ENCODE measurements at places on chromosomes 4 and X.

GRCh38 chrX:14546190-14546589 lies 16.9 kb downstream of the GLRA2 start:
- DNase-seq = no peak

- DNase-seq = no peak
These were observed 631.1 kb upstream of the TENM3 start for GRCh38 chr4:181611946-181612600.

DNA sequence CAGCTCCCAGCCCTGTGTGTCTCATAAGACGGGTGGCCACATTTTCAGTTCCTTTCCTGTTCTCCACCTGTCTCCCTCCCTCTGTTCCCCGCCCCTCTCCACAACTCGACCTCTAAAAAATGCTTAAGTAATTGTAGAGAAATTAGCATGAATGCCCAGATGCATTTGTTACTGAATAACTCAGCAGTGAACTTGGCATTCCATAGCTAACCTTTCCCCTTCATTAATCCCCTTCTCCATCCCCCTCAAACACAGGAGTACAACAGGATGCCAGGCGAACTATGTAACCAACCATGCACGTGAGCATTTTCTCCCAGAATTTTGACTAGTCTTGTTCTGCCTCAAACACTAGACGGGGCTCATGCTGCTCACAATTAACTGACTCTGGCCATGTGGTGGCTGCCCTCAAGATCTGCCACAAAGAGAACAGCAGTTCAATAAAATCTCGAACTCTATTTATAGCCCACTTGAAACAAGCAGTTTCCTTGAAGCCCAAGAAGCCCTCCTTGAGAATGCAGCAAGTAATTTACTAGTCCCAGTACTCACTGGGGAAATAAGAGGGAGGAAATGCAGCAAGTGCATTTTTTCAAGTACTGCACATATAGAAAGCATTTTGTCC lies 351.2 kb downstream of the ARHGAP24 start:
- no peak for DNase-seq

DNA sequence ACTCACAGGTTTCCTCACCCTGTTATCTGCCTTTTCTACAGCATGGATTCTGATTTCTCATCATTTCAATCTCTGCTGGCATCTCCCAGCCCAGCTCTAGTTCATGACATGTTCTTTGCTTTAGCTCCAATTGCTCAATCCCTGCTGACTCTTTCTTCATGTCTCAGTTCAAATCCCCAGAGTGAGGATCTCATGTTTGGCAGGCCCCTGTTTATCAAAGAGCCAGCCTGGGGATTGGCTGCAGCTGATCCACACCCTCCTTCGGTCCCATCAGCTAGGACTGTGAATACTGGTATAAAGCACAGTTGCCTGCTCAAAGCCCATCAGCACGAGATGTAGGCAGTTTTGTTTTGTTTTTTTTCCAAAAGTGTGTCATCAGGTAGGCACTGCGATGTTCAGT lies 14.4 kb upstream of the CC2D2A start:
- DNase-seq = no peak

DNA sequence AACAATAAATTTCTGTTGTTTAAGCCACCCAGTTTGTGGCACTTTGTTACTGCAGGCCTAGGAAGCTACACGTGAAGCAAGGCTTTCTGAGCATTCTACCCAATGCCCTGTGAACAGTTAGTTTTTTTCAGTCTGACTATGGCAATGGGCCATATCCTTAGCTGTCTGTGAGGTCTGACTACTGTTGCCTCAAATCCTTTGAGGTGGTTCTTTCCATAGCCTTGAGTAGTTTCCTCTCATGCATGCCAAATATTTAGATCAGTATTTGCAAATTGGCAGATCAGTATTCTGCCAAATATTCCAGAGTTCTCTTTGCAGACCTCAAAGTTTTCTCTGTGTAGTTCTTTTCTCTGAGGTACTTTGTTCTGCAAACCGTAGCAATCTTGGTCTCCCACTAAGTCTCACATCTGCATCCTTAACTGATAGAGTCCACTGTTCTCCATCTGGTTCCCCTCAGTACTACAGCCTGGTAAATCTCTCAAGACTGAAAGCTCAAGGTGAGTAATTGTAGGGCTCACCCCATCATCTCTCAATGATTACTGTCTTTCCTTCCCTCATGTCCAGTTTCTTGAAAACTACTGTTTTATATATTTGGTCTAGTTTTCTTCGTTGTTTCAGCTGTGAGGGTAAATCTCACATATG lies 984.9 kb upstream of the INTU start:
- no peak for DNase-seq

All from GM12864 (cell line).